NCI-H2029 (cell line): ENCODE measurements at places on chromosomes 7 and 10.

- no peak for DNase-seq
These were observed 35.6 kb upstream of the ANTXRL start for GRCh38 chr10:46250898-46251856.

GRCh38 chr10:104306897-104307296 is 31.4 kb downstream of the ITPRIP start:
- DNase-seq: no peak

DNA sequence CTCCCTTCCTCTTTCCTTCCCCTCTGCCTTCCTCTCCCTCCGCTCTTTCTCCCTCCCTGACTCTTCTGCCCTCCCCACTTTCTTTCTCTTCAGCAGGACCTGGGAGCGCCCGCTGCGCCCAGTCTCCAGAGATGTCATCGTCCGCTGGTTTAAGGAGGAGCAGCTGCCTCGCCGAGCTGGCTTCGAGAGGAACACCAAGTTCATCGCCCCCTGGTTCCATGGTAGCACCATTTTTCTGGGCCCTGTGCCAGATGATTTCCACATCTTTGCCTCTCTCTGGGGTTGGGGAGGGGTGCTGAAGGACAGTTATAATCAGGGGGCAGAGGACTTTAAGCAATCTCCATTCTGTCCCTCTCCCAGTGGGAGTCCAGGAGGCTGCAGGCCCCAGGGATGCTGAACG is 71.6 kb downstream of the SH2D4B start:
- no peak for DNase-seq

DNA sequence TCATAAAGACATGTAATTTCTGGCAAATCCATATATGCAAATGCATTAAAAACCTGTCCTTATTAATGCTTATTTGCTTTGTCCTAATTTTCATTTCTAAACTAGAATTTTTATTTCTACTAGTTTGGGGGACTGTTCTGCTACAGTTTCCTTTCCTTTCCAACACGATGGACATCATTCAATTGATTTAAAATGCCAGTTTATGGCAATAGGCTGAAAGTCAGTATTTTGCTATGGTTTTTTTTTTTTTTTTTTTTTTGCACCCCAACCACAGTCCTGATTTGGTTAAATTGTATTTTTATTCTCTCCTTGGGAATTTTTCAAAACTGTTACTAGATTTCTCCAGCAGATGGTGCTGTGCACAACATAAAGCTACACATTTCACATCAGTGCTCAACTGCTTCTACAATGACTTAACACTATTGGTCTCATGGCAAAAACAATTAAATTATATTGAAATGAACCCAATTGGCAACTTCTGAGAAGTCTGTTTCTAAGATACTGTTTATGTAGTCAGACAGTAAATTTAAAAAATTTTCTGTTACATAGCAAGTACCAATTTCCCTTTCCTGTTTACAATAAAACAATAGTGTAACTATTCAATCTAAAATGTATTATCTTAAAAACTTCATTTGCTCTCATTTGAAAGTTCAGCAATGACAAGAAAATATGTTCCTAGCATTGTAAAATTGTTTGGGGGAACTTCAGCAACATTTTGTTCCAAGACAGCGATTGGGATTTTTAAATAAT is 193.8 kb upstream of the CCDC6 start:
- DNase-seq: no peak

DNA sequence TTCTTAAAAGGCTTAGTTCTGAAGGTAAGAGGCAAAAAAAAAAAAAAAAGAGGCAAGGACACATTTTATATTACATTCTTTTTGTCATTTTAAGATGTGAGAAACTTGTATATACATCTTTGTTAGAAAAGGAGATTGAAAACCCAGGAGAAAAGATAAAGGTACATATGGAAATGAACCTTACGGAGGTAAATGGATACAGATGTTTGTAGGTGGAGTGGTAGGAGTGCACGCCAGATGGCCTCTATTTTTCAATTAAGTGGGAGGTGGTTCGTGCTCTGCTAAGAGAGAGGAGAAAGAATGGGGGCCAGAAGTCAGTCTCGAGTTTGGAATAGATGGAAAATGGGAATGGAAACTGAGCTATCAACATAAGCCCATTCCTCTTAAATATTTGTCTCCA is 622.5 kb upstream of the GHITM start:
- no peak for DNase-seq

GRCh38 chr10:58412502-58412961 is 27.3 kb downstream of the TFAM start:
- no peak for DNase-seq

- no peak for DNase-seq
These were observed 49.0 kb upstream of the TRIM8 start for GRCh38 chr10:102595293-102595692.

GRCh38 chr10:92880233-92880861 is 32.0 kb downstream of the EXOC6 start:
- DNase-seq: peak; percentile 0

DNA sequence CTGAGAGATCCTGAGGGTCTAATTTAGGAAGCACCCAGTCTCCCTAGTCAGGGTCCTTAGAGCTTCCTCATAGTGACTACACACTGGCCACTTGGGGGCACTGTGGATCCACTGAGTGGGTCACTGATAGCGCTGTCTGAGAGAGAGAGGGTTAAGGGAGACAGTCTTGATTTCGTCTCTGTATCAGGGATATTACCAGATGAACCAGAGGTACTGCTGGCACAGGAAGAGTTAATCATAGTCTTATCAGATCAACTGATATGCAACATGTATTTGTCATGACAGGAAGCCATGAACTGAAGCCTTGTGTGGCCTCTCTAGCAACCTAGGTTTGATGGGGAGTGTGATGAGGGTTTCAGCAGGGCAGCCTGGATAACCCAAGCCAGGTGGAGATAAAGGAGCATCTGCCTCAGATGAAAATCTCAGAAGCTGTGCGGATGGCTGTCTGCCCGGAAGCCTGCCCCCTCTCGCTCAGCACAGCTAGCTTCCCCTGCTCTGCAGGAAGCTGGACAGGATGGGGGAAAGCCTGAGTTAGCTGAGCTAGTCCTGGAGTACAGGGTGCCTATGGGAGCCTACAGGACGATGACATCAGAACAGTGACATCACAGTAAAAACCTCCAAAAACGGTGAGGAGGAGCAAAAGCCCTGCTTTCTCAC is 214.0 kb upstream of the PRSS1 start:
- peak; percentile 5 for DNase-seq

- peak; percentile 27 for DNase-seq
These were observed 87.7 kb upstream of the PDK4 start for GRCh38 chr7:95684037-95684436.

DNA sequence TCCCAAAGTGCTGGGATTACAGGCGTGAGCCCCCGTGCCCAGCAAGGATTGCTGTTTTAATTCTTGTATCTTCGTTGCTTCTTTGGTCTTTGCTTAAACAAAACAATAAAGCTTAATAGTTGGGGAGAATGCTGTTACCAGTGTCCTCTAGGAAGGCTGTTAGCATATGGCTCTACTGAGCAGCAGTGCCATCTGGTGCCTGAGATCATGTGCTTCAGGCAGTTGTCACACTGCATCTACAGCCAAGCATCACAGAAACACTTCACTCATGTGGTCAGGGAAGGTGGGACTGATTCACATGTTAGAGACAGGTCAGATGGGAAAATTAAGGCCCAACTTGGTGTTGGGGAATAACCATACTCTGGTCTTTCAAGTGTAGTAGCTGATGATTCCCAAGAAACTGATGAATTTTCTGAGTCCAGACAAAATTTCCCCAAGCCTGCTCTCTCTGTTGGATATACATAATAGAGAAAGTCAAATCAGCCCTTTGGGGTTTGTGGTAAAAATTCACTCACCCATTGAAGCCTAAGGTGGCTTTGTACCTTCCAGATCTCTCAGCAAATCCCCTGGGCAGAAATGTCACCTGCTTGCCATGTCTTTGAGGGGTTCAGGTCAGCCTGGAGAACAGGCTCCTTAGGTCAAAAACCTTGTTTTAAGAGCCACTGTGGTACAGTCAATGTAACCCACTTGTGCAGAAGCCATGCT is 28.4 kb downstream of the UBE2D4 start:
- peak; percentile 8 for DNase-seq

- no peak for DNase-seq
These were observed 52.5 kb downstream of the LYZL2 start for GRCh38 chr10:30577048-30577447.

GRCh38 chr7:119281181-119281846 is 991.7 kb upstream of the KCND2 start:
- DNase-seq: no peak

DNA sequence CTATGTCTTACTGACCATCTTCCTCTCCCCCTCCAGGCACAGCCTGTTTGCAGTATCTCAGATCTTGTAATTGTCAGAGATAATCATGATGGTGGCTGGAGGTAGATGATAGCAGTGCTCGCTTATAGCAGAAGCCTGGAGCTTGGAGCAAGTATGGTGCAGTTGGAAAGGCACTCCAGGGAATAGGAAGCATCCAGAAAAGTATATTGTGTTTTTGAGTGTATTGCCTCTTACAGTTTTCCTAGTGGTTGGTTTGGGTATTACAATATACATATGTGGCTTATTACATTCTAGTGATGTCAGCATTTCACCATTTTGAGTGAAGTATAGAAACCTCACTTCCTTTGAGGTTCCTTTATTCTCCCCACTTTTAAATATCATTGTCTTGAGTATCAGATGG is 101.5 kb downstream of the STK31 start:
- no peak for DNase-seq
